ENCODE measurements at places on chromosomes 3 and 15.

GRCh38 chr3:169591983-169592644 is 71.4 kb downstream of the MECOM start:
- DNase-seq = no peak

GRCh38 chr3:159252772-159253384 is 451.0 kb downstream of the MFSD1 start:
- no peak for DNase-seq

GRCh38 chr3:8301977-8302735 is 199.5 kb upstream of the LMCD1 start:
- DNase-seq = peak; percentile 24

DNA sequence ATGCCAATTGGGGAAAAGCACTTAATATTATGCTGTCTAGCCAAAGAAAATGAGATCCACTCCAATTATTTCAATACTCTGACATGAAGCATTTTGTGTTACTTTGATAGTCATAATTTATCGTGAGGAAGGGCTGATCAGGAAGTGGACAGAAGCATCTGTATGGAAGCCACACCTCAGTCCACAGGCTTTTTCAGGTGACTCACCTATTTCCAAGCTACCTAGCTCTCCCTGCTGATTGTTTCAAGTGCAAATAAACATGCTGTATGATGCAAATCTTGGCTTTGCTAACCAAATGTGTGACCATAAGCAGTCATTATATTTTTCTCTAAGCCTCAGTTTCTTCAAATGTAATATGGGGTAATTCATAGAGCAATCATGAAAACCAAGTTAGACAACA is 30.8 kb upstream of the CPB1 start:
- no peak for DNase-seq

- DNase-seq = no peak
These were observed 23.4 kb downstream of the ATP10A start for GRCh38 chr15:25839638-25840156.

Data from memory B cell (primary cell).